RKO (cell line): ENCODE measurements at places on chromosomes 5 and 9.

- no peak for DNase-seq
Measured at GRCh38 chr5:157345485-157345884, 79.6 kb downstream of the CYFIP2 start.

GRCh38 chr5:134555890-134556311 lies 30.4 kb downstream of the JADE2 start:
- peak; percentile 32 for DNase-seq

DNA sequence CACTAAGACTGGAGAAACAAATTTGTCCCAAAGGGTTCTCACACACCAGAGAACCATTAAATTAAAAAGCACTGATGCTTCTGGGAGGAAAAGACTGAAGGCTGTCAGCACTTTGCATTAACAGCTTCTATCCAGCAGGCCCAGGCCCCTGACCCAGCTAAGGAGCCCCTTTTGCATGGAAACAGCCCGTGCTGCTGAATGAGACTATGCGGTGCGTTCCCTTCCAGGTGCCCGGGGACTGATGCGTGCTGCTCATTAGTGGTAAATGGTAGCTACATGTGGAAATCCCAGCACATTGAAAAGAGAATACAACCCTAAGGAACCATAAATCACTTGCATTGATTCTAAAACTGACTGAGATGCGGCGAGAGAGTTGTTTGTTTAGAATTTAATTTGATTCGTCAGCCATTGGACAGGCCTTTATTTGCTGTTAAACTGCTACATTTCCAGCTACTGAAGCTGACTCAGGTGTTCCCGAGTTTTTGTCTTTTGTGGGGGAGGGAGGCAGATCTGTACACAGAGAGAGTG lies 351.0 kb upstream of the SLC24A2 start:
- no peak for DNase-seq

DNA sequence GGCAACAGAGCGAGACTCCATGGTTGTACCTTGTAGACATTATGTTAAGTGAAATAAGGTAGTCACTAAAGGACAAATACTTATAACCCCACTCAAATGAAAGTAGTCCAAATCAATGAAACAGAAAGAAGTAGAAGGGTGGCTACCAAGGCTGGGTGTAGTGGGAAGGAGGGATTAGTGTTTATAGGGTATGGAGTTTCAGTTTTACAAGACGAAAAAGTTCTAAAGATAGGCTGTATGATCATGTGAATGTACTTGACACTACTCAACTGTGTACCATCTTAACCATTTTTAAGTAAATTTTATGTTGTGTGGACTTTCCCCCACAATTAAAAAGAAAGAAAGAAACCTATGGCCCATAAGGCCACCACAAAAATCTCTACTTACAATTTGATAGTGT lies 32.2 kb downstream of the ALDH7A1 start:
- no peak for DNase-seq

DNA sequence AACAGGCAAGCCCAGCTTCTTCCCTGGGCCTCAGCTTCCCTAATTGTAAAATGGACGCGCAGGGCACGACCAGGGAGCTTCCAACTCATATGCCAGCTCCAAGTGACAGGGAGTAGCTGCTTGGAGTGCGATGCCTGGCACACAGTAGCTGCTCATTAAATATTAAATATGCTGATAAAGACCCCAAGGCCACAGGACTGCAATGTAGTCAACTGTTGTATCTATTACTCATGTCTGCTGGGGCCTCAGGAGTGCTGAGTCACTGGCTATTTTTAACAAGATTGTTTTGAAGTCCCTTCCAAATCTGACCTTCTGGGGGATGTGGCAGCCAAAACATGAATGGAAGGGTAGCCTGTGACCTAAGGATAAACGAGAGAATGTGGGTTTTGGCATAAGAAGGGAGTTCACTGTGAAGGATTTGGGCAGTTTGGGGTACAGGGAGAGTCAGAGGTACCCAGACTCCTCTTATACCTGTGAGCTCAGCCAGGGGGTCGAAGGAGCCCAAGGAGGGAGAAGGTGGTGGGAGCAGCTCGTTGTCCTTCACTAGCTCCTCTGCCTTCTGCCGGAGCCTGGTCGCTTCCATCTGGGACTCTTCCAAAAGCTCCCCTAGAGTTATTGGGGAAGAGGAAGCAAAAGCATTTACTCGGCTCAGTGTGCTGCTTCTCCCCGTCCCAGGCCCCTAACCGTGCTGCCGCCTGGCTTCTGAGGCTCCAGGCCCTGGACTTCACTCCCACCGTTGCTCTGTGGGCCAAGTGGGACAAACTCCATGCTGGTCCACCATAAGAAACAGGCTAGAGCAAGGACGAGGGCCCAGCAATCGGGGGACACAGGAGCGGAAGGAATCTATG lies 17.5 kb downstream of the TNIP1 start:
- DNase-seq: peak; percentile 64

DNA sequence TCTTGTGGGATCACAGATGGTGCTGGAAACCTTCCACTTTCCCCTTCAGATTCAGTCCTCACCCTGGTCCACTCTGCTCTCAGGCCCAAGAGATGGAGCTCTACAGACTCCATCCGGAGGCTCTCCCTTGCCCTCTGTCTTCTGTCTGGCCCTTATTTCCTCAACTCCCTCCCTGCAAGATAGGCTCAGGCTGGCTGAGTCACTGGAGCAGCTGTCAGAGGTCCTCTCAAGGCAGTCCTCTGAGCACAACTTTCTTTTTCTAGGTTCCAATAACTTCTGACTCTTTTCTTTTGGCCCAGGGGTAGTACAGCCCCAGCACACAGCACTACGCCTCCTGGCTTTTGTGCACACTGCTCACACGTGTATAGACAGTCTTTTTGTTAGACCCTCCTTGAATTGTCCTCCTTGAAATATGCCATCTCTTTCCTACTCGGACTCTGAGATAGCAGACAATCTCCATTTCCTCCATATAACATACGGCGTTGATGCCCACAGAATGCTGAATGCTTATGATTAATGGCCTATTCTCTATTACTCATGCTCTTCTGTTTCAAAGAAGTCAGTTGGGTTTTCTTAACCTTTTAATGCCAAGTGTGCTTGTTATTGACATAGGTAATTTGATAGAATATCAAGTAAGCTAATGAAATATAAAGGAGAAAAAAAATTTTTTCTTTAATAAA lies 193.1 kb downstream of the SLC12A2 start:
- peak; percentile 9 for DNase-seq

DNA sequence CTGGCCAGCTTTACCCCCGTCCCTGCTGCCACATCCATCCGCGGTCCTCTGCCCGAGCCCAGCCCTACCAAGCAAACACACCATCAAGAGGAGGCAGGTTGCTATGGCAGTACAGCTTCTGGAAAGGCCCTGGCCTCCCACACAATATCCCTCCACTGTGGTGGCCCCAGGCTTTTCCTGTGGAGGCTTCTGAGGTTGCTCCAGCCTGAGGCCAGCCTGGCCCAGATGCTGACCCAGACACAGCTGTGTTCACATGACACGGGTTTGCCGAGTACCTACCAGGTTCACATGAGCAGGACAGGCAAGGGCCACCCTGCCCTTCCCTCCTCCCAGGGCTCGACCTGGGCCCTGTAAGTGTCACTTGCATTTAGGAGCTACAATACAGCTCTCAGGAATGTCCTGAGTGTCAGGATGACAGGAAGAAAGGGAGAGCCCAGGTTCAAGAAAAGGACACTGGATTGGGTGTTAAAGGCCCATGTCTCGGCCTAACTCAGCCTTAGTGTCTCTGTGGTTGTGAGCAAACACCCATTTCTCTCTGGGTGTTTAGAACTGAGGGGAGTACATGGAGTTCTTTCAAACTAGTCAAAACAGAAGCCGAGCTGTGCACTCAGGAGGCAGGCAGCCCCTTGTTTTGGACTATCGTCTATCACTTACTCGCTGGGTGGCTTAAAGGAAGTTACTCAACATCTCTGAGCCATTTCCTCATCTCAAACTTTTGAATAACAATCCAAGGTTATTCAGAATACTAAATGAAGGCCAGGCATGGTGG lies 40.2 kb downstream of the NAIF1 start:
- DNase-seq: no peak

GRCh38 chr9:106915851-106916250 lies 52.9 kb downstream of the ZNF462 start:
- no peak for DNase-seq

DNA sequence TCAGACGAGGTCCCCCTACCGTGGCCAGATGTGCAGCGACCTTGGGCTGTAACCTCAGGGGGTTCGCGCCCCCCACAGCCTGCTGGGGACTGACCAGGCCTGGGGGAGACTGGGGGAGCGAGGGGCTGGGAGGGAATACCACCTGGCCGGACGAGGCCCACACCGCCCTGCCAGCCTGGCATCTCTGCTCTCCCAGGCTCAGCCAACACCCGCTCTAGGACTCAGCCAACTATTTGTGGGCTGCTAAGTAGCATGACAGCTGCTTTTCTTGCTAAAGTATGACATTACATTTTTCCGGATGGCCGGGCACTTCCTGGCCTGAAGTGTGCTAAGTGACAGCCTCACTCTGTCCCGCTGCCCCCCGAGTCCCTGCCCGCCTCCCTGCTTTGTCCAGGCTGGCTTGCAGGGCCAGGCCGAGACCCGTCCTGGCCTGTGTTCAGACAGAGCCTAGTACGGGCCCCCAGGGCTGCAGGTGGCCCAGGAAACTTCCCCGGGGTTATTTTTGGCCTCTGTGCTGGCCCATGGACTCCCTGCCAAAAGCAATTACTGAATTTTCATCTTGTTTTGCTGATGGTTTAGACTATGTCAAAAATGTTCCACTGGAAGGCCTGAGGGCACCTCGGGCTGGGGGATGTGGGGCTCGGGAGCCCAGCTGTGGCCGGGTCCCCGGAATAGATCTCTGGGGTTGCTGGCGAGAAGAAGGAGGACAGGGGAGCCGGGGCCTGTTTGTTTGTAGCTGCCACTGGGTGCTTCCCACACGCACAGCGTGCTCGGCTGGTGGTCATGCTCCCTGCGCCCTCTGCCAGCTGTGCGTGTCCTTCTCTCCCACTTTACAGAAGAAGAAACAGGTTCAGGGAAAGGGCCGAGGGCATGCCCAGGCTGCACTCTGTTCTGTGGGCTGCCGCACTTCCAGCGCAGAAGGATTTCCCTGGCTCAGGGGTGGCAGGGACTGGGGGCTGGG lies 13.4 kb upstream of the SLC2A6 start:
- DNase-seq: no peak

DNA sequence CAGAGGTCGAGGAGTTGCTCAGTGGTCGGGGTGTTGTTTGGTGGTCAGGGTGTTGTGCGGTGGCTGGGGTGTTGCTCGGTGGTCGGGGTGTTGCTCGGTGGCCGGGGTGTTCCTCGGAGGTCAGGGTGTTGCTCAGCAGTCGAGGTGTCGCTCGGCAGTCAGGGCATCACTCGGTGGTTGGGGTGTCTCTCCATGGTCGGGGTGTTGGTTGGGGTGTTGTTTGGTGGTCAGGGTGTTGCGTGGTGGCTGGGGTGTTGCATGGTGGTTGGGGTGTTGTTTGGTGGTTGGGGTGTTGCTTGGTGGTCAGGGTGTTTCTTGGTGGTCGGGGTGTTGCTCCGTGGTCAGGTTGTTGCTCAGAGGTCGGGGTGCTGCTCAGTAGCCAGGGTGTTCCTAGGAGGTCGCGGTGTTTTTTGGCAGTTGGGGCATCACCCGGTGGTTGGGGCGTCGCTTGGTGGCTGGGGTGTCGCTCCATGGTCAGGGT lies 11.0 kb upstream of the GPSM1 start:
- no peak for DNase-seq

DNA sequence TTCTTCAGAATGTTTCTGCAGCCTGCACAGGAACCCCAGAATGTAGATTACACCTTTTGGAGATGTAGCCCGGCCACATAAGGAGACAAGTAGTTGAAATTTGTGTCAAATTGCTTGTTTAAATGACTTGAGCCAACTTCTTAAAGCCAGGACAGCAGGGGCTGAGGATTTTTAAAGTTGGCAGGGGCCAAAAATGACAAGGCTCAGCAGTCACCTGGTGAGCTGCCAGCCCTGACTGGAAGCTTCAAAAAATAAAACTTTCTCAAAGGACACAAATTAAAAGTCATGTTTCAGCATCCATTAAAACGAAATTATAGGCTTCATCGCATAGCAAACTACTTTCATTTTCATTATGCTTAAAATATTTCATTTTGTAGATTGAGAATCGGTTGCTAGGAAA lies 340.3 kb upstream of the WWC1 start:
- no peak for DNase-seq

GRCh38 chr5:45261125-45261524 lies 435.1 kb downstream of the HCN1 start:
- no peak for DNase-seq
